ENCODE measurements at places on chromosomes 2 and 18.

DNA sequence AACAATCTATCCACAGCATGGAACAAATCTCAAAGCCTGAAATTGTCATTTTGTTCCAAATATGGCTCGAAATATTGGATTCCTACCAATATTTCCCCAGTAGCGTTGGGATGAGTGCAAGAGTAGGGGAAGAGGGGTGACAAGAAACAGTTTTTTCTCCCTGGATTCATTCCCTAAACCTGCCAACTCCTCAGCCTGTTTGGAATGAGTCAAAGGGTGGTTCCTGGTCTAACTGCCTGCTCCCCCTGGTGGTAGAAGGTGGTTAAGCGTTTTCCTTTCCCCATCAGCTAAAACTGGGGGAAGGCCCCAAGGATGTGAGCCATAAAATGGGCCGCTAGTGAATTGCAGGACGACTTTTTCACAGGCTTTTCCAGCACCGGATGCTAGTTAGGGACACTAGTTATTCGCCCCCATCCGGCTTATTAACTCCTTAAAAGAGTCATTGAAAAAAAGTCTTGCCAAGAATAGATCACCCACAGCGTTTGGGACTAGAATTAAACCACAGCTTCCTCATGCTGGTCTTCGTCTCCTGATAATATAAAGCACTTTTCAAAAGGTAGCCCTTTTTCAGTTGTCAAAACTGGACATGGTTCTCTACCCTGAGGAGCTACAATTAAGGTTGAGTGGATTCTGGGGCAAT lies 72.5 kb downstream of the DHRS9 start:
- DNase-seq: no peak

DNA sequence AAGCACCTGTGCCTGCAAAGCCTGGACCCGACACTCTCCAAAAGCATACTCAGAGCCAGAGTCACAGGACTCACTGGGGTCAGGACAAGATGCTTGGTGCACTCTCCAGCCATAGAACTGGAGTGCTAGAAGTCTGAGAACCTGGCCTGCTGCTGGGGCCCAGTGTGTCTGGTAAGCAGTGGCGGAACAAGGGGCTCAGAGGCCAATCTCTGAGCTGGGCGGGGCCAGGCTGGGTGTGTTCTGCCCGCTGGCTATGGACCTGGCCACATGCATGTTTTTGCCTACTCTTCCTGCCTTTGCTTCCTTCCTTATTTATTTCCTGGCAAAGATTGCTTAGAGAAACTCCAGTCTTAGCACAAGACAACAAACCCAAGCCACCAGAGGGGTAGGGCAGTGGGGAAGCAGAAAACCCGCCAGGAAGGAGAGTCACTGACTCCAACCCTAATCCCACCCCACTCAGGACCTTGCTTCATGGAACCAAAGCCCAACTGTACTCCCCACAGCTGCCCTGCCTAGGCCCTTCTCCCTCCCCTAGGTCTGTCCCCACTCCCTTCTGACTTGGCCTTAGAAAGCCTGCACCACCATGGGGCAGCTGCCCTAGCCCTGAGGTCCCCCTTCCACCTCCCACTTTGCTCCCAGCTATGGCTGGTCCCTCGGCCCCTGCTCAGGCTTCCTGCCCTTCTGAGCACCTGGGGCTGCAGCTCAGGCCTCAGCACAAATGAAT lies 315.5 kb downstream of the CELF4 start:
- DNase-seq: no peak

- DNase-seq: no peak
These were observed 114.0 kb downstream of the FAM210A start for GRCh38 chr18:13612196-13612997.

DNA sequence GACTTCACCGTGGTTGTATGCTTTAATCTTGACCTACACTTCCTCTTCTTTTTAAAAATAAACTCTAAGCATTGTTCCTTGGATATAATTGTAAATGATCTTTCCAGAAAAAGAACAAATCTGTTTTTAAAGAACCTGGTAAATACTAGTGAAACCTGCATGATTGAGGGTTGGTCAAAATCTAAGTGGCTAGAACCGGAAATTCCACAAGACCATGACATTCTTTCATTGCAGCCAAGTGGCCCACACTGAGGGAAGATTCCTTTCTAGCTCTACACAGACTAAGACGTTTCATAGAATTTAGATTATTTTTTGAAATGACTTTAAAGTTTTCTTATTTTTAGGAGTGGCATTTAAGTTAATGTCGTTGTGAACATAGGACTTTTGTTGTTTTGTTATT lies 356.7 kb downstream of the NYAP2 start:
- no peak for DNase-seq

GRCh38 chr18:8603663-8604520 lies 5.3 kb upstream of the RAB12 start:
- DNase-seq: no peak

DNA sequence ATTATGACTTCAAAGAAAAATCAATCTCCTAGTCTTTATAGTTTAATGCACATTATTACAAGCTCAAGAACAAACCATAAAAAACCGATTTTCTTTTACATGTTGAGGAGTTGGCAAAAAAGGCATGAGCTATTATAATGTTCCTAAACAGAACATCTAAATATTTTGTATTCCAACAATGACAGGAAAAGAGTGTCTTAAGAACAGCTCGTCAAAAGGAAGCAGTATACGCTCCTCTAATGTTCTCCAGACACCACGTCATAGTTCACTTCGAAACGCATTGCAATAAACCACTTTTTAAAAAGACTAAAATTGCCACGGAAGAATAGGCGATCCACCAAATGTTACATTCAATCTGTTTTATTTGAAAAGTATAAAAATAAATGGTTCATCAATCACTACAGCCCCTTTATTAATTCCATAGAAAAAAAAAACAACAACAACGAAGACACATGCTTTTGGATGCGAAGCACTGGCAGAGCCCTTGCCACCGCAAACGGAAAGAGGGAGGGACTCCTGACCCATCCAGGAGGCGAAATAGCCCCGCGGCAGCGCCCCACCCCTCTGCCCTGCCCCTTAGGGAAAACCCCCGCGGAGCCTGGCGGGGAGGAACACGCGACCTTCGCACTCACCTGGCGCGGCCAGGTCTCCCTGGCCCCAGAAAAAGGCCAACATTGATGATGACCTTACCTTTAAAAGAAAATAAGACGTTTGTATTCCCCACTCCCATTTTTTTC lies 45.8 kb downstream of the MBP start:
- no peak for DNase-seq

- DNase-seq: no peak
These were observed 128.8 kb upstream of the MSH6 start for GRCh38 chr2:47653902-47654789.

- no peak for DNase-seq
These were observed 124.2 kb upstream of the ITGB6 start for GRCh38 chr2:160324161-160324800.

GRCh38 chr2:160294339-160294803 lies 94.3 kb upstream of the ITGB6 start:
- peak; percentile 59 for DNase-seq

GRCh38 chr2:82120654-82121053 lies 1816.1 kb upstream of the LRRTM1 start:
- no peak for DNase-seq

GRCh38 chr18:55489034-55489986 lies 98.7 kb downstream of the TCF4 start:
- no peak for DNase-seq

DNA sequence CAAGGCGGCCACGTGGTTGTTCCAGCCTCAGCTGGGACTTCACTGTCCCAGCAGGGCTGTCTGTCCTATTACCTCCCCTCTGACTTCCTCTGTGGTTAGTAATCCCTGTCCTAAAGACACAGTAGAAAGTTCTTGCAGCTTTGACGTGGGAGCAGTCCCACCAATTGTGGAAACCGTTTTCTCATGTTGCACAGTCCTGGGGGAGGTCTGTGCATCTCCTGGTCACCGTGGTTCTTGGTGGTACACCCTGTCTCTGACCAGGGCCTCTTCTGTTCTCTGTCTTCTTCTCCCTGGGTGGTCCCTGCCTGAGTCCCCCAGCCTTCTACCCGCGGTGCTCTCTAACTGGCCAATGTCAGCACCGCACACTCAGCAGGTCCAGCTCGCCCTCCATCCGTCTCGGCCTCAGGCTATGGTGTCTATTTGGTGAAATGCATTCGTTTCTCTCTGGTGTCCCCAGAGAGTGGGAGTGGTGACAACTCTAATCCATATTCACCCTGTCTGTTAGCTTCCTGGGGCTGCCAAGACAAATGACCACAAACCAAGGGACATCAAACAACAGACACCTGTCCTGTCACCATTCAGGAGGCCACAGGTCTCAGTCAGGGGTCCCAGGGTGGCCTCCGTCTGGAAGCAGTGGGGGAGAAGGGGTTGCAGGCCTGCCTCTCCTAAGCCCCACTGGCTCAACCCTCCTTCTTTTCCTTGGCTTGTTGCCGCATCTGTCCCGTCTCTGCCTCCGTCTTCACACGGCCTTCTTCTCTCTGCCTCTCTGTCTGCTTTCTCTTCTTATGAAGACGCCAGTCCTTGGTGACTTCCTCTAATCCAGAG lies 99.8 kb downstream of the SH3BP4 start:
- no peak for DNase-seq

GRCh38 chr2:3009483-3009882 lies 368.1 kb downstream of the EIPR1 start:
- DNase-seq: no peak

DNA sequence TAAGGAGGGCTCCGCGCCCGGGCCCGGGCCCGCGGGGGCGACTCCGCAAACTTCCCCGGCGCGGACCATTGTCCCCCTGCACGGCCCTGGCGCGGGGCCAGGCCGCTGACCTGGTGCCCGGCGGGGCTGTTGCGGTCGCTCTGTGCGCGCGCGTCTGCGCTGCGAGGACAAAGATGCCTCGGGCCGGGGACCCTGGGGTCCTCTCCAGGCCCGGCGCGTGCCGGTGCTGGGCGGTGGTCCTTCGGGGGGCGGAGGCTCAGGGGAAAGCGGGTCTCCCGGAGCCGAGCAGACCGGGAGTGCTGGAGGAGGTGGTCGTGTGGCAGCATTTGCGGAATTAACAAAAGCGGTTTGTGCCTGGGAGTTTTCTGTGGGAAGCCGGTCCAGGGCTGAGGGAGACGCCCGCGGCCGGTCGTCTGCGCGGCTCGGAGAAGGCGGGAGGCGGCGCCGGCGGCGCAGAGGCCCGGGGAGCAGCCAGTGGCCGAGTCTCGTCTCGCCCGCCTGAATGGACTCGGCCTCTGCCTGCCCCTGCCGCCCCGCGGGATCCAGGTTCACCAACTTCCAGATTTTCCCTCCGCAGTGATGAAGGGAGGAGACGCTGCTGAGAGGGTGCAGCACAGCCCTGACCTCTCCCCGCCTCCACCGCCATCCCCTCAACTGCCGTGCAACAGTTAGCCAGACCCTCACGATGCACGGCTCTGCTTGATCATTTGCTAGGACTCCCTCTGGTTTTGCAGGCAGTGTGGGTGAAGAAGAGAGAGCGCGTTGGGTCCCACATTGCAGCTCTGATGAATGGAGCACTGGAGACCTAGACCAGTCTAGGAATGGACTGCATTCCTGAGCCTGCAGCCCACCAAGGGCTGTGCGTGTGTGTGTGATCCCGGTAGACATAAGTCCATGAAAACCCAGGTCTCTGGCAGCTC lies 705 bp downstream of the EFR3B start:
- DNase-seq: no peak

DNA sequence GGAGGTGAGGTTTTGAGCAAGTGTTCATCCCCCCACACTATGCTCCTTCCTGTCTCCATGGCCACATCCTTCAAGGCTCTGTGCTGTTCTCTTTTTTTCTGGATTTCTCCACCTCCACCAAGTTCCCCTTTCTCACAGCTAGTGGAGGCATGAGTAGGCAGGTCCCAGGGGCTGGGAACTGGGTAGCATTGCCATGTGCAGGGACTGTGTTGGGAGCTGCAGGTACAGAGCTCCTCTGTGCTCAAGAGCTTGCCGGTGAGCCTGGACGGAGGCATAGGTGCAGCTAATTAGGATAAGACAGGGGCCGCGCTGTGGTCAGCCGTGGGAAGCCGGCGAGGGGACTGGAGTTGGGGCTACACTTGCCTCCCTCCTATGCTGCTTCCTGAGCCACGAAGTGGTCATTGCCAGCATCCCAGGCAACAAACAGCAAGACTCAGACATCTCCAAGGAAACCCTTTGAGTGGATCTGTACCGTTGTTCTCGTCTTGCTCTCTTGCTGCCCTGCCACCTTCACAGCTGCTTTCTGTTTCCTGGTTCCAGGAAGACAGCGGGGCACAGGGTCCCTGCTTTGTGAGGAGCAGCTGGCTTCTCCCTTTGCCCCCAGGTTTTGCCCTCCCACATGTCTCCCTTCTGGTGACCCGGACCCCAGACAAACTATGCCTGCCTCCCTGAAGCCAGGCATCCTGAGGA lies 36.9 kb downstream of the ATOH8 start:
- no peak for DNase-seq

GRCh38 chr2:214830794-214831346 lies 21.4 kb upstream of the BARD1 start:
- no peak for DNase-seq

GRCh38 chr18:10076502-10077030 lies 162.8 kb downstream of the VAPA start:
- no peak for DNase-seq

- DNase-seq: peak; percentile 50
These were observed 37.0 kb downstream of the INO80C start for GRCh38 chr18:35460736-35461161.

- no peak for DNase-seq
These were observed 107.9 kb upstream of the NDUFV2 start for GRCh38 chr18:8994603-8995002.

DNA sequence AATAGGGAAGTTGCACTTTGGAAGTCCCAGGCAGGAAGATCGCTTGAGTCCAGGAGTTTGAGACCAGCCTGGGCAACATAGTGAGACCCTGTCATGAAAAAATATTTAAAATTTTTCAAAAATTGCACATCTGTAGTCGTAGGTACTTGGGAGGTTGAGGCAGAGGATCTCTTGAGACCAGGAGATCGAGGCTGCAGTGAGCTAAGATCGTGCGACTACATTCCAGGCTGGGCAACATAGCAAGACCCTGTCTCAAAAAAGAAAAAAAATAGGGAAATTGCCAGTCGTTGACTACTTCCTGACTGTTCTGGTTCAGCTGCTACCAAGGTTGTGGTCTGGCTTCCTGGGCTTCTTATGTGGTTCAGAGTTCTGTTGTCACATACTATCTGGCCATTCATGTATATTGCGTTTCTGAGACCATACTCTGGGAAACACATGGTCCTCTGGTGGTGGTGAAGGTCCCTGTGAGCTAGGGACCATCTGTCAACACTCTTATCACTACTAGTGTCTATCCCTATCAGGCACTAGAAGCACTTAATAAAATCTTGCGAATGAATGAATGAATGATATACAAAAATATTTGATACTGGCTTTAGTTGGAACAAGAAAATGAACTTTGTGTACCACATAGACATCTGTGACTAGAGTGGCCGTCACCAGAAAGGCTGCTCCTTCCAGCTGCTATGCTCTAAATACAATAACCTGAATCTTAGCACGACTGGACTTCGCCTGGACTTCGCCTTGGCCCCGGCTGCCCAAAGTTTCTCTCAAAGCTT lies 861 bp upstream of the KLHL23 start:
- DNase-seq: no peak

DNA sequence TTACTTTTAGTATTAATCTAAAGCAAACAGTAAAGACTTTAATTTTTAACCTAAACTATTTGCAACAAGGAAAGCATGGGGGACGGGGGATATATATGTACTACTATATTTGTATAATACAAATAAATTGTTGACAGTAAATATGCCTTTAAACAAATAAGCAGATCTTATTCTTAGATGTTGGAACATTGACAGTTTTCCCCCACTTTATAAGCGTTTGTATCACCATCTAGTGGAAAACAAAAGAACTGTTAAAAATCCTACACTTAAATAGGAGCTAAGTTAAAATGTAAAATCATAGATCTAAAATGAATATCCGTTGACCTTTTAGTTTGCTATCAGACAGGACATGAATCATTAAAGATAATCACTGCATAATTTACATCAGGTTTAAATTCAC lies 50.0 kb downstream of the RBBP8 start:
- peak; percentile 13 for DNase-seq

- DNase-seq: no peak
These were observed 76.8 kb downstream of the UXS1 start for GRCh38 chr2:106117347-106117746.
